NCI-H1417 (cell line): ENCODE measurements at places on chromosomes 16 and 17.

DNA sequence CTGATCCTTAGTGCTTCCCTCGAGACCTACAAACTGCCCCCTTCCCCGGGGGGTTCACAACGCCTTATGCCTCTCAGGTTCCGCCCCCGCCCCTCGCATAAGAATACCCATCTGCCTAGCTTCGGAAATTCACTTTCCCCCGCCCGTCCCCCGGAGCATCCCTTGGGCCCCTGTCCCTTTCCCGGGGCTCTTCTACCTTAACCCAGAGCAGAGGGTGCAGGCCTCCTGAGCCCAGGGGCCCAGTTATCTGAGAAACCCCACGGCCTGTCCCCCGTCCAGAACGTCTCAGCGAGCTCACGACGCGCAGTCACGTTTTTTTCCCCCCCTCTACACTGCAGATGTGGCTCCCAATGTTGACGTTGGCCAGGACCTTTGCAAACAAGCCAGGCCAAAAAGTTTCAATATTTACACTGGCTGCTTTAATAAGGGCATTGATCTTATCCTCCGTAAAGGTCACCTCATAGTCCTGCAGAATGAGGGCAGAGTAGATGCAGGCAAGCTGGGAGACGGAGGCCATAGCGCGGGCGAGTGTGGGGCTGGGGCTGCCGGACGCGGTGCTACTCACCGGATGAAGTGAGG is 1.4 kb upstream of the NBR1 start:
- DNase-seq, result peak; percentile 71

GRCh38 chr16:69909760-69910159 is 41.4 kb upstream of the CLEC18A start:
- no peak for DNase-seq

DNA sequence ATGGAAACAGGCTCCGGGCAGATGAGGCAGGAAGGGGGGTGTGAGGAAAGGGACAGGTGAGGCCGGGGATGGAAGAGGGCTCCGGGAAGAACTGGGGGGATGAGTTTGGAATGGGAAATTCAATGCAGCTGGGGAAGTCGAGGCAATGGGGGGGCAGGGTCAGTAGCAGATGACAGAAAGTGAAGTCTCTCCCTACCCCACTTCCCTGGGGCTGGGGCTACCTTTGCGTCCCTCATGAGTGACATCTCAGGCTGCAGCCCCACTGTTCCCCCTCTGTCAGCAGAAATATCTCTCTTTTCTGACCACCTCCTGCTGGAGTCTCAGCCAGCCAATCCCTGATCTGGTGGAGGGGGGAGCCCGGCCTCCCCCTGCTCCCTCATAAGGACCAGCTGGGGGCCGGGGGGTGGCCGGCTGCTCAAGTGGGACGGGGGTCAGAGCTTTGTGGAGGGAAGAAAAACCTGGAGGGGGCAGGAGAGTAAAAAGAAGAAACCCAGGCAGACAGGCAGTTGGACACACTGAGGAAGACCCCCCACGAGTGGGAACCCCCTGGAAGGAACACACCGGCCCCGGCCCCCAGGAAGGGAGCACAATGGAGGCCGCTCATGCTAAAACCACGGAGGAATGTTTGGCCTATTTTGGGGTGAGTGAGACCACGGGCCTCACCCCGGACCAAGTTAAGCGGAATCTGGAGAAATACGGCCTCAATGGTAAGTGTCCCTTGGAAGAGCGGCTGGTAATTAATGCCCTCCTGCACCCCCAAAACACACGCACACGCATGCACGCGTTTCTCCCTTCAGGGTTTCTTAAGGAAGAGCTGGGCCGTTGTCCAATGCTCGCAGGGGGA is at the start of gene ATP2A1:
ATP2A1 (plus strand) TSS at position 406 of the 844 bp plus-strand sequence; CDS start at position 590, 184 bp downstream.
- no peak for DNase-seq

DNA sequence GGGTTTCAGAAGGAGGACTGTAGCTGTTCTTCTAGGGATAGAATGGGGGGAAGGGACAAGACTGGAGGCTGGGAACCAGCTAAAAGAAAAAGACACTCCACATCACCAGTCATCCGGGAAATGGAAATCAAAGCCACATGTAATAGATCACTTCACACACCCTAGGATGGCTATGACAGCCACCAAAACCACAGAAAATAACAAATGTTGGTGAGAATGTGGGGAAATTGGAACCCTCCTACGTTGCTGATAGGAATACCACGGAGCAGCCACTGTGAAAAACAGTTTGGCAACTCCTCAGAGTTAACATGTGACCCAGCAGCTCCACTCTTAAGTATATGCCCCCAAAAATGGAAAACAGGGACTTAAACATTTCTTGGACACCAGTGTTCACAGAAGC is 2.3 kb downstream of the TLE7 start:
- DNase-seq, result no peak

- DNase-seq, result no peak
Measured at GRCh38 chr16:77502448-77502847, 67.6 kb upstream of the ADAMTS18 start.

DNA sequence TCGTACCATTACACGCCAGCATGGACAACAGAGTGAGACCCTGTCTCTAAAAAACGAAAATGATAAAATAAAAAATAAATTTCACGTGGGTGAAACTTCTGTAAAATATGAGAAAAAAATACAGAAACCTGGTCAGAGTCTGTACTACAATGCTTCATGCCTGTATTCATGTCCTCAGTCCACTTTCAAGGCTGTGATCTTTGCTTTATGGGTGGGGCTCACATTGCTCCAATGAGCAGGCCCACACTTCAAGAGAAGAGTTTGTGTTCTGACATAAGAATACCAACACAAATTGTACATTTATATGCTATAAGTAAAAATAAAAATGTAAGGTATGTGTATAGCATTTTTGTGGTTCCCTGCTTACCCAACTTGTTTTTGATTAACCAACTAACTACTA is 32.2 kb upstream of the ABCA3 start:
- DNase-seq, result no peak

- DNase-seq, result peak; percentile 4
Measured at GRCh38 chr17:9343516-9343915, 232.1 kb downstream of the STX8 start.

DNA sequence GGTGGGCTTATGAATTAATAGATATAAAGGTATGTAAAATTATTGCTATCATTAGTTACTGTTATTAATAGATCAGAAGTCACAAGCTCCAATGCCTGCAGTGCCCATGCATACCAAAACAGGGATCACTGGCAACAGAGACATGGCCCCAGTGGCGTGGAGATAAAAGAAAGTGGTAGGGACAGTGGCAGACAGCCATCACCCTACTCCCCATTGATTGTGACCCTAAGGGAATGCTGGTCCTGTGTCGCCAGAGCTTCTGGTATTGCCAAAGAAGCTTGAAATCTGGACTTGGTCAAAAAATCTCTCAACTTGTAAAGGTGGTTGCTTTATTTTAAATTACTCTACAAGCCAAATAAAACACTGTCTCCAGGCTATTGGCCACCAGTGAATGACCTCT is 279.1 kb downstream of the IRX3 start:
- DNase-seq, result no peak

DNA sequence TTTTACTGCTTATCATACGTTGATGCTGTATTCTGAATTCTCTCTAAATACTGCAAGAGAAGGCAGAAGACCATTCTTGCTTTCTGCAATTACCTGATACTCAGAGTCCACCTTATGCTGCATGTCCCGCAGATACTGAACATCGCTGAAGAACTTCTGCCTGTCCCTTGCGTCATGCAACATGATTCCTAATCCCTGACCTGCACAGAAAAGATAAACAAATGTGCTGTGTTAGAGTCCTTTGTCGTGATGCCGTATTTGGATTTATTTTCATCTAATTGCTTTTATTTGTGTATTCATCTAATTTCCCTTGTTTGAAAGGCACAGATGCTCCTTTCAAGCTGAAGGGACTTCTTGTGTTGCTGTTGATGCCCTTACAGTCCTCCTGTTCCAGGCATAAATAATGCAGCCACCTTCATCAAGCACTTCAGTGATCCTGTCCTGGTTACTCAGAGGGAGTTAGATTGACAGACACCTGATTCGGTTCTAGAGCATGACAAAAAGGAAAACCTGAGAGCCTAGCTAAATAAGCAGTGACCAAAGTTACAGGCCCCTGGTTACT is 6.5 kb downstream of the MARCHF10 start:
- DNase-seq, result peak; percentile 22

DNA sequence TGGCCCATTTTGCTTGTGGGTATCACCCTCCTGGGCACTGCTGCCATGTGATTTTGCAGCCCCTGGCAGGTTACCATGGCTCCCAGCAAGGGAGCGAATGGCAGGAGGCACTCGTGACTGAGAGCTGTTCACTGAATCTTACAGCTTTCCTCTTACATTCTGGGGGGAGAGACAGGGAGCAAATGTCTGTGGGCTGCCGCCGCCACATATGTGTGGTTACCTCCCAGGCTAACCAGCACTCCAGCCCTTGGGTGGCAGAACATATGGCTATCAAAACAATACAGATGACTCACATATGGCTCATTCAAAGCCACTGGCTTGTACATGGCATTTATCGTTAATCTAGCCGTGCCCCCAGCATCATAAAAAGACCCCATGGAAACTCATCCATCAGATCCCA is 19.8 kb downstream of the GTF3C1 start:
- no peak for DNase-seq

DNA sequence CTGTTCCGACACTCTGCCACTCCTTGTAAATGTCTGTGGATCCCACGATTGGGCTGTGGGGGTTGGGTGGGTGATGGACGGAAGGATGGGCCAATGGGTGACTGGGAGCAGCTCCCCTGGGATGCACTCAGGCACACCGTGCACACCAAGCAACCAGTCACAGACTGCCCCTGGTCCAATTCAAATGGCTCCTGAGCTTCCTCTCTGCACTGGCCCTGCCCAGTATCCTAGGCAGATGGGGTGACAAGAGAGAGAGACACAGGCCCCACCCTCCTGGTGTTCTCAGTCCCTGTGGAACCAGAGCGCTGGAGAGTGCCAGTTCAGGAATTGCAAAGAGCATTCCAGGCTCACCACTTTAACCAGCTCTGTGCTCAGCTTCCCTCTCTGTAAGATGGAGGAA is 32.8 kb downstream of the BEAN1 start:
- DNase-seq, result no peak

DNA sequence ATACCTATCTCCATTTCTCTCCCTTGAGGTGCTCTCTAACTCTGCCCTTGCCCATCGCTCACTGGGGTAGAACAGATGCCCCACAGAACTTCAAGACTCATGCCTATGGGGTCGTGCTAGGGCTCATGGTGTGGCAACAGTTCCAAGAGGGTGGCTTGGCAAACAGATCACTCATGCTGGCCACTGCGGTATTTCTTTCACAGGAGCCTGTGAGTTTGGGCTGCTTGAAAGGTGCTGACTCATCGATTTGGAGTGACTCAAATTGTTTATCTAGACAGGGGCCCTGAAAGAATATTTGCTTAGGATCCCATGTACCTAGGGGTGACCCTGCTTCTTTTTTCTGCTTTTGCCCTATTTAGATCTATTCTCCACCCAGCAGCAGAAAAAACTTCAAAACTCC is 69.9 kb downstream of the IRX5 start:
- no peak for DNase-seq

GRCh38 chr17:82227629-82228277 is 1.1 kb upstream of the SLC16A3 start:
- DNase-seq, result no peak

DNA sequence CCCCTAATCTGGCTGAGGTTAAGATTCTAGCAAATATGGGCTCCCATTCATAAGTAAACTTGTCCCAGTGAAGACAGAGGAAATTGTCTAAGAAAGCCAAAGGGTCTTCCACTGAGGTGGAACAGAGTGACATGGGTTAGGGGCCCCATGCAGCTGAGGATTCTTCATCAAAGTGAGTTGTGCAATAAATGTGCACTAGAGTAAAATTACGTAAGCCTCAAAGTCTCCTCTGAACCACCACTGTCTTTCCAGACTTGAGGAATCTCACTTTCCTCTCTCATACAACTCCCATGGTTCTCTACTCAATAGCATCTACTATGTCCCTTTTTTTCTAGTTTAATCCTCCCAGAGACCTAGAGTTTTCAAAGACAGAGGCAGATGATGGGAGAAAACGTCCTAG is 132.4 kb downstream of the CA10 start:
- no peak for DNase-seq

DNA sequence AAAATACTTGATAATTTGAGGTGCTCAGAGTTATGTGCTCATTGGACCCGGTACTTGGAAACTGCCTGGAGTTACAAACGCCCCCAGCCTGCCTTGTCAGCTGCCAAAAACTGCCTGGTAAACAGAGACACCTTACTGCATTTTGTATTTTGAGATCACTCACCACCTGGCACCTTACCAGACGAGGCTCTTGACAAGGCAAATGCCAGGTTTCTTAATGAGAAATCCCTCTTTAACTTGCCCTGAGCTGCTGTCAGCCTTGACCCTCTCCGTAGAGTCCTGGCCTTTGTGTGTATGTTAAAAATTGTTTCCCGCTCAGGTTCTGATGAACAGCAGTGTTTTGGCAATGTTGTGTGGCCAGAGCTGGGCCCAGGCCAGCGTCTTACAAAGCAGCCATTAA is 28.8 kb downstream of the SYT17 start:
- DNase-seq, result peak; percentile 66

DNA sequence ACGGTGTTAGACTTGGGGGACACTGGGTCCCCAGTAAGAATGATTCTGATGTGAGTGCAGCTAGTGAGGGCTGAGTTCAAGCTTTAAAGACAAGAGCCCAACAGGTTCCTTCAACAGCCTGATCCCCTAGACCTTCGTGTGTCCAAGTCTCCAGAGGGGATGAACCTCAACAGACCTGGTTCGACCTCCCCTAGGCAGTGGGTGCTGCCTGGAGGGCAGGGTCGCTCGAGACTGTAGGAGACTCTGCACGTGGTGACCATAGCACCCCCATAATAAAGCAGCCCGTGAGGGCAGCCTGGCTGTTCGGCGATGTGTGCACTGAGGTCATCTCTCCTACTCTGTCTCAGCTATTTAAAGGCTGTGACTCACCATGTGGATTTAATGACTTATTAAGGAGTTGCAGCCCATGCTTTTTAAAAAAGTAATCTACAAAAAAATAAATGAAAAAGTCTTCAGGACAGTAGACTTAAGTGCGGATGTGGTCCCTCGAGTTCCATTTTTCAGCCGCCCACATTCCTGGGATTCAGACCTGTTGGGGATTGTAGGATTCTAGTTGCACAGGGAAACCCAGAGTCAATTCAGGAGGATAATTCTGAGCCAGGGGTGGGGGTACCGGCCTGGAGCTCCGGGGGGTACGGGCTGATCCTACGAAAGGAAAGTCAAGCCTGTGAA is 23.4 kb upstream of the METRNL start:
- no peak for DNase-seq

DNA sequence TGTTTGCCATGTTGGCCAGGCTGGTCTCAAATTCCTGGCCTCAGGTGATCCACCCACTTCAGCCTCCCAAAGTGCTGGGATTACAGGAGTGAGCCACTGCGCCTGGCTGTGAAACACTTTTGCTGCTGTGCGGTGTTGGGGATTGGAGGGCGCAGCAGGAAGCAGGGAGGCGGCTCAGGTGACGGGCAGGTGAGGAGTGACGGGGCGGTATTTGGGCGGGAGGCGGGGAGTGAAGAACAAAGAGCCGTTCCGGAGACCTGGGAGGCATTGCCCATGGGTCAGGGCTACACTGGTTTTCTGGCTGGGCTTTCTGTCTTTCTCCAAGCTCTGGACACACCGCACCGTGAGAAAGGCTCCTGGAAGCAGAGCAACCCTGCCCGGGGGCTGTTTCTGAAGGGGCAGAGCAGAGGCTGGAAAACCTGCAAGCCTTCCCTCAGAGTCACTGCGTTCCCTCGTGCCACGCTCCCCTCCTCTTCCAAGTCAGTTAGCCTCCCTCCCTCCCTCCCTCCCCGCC is 22.1 kb downstream of the CRISPLD2 start:
- peak; percentile 86 for DNase-seq

GRCh38 chr17:30086896-30087295 is 29.7 kb upstream of the NSRP1 start:
- no peak for DNase-seq

GRCh38 chr17:78819402-78819801 is 21.2 kb downstream of the USP36 start:
- DNase-seq, result no peak
